Progenitor cell of endocrine pancreas (in vitro differentiated cells): ENCODE measurements at places on chromosomes 1 and 21.

GRCh38 chr1:99850459-99851291, 514 bp downstream of the AGL start:
- no peak for DNase-seq

GRCh38 chr1:186050360-186050759, 316.2 kb downstream of the HMCN1 start:
- DNase-seq: no peak

GRCh38 chr1:95640746-95641145, 406.7 kb downstream of the RWDD3 start:
- no peak for DNase-seq

GRCh38 chr1:54008876-54009275, 9.1 kb downstream of the LDLRAD1 start:
- no peak for DNase-seq

DNA sequence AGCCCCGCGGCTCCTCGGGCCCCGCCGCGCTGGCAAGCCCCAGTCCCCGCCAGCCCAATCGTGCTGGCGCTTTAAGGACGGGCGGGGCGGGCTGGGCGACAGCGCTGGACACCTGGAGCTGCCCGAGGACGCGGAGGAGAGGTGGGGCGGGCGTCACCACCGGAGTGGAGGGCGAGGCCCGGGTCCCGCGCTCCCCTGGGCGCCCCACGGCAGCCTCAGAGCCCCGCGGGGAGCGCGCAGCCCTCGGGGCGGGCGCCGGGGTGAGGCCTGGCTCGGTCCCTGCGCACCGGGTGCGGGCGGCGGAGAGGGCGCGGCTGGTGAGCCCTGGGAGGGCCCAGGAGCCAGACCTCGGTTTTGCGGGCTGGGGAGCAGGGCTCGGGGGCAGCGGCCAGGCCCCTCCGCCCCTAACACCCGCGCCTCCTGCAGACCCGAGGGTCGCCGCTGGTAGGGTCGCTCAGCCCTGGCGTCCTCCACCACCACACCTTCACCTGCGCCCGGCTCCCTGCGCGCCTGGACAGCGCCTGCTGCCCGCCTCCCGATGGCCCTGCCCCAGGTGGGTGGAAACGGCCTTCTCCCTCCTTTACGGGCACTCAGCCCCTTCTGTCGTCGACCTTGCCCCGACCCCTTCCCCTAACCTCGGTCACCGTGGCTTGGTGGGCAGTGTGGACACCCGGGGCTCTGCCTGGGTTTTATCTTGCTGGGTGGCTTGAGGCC, at the start of gene TMEM61:
Gene TMEM61 (plus strand): TSS at position 101 of the 714 bp plus-strand sequence. CDS start 438 bp downstream, at position 539.
- no peak for DNase-seq

DNA sequence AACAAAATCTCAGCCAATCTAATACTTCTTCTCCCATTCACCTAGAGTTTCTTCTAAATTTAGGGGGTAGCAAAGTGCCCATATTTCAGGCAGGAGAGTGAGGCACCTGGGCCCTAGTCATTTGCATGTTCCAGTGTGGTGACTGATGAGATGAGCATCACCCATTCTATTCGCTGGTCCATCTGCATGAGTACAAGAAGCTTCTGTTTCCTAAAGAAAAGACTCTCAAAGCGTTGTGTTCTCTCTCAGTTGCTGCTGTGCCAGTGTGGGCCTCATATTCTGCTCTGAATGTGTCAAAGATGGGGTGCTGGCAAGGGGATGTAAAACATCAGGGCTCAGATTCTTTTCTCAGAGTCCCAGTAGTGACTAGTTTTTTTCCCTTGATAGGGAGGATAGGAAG, 16.1 kb upstream of the DPYD start:
- no peak for DNase-seq

- no peak for DNase-seq
These were observed 121.4 kb downstream of the ATG4C start for GRCh38 chr1:62905309-62905708.

DNA sequence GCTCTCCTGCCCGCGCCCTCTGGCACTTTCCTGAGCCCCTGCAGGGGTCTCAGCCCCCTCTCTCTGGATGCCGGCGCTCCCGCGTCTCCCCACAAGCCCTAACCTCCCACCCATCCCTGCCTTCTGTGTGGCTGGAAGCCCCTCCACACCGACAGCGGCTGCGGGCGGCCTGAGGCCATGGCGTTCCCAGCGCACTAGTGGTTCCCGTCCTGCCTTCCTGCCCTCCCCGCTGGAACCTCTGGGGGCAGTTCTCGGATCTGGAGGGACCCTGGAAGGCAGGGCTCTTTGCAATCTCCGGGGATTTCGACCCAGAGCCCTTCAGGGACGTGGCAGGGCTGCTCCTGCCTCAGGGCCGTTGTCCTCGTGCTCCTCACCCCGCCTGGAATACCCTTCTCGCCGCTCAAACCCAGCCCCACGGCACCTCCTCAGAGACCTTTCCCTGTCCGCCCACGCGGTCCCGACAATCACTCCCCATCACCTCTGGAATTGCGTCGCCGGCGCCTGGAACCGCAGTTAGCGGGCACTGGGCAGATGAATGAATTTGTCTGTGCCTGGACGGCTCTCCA, 493 bp upstream of the ESPN start:
- DNase-seq: no peak

- no peak for DNase-seq
These were observed 9.8 kb upstream of the CR1 start for GRCh38 chr1:207486198-207486597.

- DNase-seq: no peak
These were observed 21.1 kb downstream of the TTC13 start for GRCh38 chr1:230957580-230957989.

GRCh38 chr21:46554431-46555224, 50.3 kb downstream of the S100B start:
- no peak for DNase-seq

DNA sequence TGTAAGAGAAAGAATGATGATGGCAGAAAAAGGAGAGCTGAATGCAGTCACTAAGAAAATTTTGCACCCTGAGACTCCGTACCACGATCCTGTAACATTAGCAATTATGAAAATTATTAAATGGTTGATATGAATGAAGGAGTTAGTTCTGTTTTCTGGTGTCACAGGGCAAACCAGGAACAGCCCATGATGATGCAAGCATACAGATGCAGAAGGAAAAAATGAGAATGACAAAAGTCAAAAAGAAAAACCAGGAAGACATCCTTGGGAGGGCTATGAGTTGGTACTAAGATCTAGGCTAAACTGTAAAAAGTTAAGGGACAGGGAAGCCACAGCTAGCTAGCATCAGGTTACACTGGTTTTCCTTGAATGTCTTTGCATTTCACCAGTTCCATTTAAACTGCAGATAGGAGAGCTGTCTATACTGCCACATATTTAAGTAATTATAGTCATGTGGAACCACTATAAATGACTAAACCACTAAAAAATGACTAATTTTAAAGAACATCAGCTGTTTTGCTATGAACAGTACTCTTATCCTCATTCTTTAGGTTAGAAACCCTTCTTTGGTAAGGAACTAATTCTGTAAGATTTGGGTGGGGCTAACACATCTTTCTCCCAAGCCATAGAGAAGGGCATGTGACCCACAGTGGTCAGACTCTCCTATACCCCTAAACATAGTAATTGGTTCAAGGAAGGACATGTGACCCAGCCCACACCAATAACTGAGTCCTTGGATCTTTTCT, 11.4 kb downstream of the DOCK7 start:
- DNase-seq: no peak

GRCh38 chr1:23040509-23040908, 21.2 kb downstream of the KDM1A start:
- no peak for DNase-seq

DNA sequence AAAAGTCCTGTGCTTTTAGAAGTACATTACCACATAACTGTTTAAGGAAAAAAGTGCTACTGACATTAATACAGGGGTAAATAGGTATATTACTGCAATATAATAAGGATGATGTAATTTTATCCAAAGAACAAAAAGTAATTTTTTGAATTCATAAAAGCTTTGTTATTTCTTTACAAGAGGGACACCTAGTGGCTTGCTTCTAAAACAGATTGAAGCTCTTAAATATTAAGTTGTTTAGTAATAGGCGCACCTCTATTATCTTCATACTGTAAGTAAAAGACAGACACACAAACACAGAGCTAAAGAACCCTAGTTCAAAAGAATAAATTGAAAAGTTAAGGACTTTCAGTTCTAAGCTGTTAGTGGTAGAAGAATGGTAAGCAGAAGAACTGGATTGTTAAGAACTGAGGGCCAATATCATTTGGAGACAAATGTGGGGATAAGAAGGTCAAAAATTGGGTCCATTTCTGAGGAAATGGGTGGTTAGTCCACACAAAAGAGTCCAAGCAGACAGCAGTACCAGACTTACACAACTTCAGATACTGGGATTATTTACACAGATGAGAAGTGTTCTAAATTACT, 15.4 kb downstream of the ZNHIT6 start:
- DNase-seq: no peak

GRCh38 chr1:214143006-214143992, 137.7 kb upstream of the SMYD2 start:
- no peak for DNase-seq

DNA sequence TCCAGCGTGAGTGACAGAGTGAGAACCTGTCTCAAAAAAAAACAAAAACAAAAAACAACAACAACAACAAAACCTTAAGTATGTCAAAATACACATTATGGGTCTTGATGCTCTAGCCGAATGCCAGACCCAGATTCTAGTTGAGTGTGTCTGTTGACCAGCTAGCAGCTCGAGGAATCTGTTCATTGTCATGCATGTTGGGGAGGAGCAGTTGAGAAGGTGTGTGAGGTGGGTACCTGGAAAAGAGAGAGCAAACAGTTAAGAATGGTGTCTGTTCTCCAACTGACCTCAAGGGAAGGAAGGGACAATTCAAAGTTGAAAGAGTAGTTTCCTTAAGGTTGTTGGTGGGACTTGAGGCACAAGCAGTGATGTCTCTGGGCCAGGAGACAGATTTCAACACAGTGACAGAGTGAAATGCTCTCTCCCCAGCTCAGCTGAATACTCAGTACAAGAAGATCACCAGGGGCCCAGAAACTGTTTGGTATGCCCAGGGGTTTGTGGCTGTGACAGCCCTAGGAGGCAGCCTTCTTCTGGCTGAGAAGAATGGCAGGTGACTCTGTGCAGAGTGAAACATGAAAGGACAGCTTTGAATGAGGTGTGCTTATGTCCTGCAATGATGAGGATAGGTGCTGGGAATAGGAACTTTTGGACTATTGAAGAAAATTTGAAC, 14.4 kb upstream of the POU2F1 start:
- no peak for DNase-seq

- no peak for DNase-seq
These were observed 171.6 kb upstream of the KAZN start for GRCh38 chr1:14426854-14427253.

DNA sequence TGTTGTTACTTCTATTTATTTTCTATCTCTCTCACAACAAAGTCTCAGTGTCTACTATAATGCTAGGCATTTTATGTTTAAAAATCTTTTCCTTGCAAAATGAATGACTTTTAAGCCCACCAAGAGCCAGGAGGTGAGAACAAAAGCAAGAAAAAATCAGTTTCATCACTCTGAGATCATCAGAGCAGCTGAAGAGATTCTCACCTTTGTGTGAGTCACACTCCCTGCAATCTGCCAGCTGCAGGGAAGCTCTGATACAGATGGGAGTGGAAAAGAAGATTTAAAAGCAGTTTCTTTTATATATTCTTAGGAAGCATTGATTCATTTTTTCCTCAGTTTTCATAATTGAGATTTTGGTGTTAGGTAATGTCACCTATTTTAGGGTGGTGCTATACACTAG, 107.6 kb downstream of the LHX9 start:
- DNase-seq: no peak

- DNase-seq: no peak
These were observed 218.7 kb downstream of the TM2D1 start for GRCh38 chr1:61506236-61506635.

- no peak for DNase-seq
These were observed 26.9 kb upstream of the DPYD start for GRCh38 chr1:97947695-97948094.

GRCh38 chr21:39016740-39017315, 166.4 kb downstream of the PSMG1 start:
- no peak for DNase-seq
